ENCODE measurements at places on chromosomes 11 and 22.

- no peak for DNase-seq
These were observed 379.1 kb downstream of the MN1 start for GRCh38 chr22:27422442-27422841.

DNA sequence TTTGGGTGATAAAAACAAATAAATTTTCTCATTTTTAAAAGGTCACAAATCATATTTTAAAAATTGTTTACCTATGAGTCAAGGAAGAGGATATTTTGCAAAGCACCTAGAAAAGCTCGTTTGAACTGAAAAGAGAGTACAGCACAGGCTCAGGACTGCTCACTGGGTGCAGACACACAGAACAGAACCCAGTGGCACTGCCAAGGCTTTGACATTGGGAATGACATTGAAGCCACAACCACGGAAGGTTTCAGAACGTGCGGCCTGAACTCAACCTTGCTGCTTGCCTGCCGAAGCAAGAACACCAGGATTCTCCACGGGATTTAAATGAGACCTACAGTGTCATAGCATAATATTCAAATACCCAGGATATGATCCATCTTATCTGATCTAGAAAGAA lies 597.1 kb upstream of the B3GAT1 start:
- DNase-seq: no peak

GRCh38 chr22:46739094-46739870 lies 1.2 kb upstream of the CERK start:
- peak; percentile 80 for DNase-seq

GRCh38 chr11:3971756-3972404 lies 116.4 kb downstream of the STIM1 start:
- DNase-seq: peak; percentile 41

DNA sequence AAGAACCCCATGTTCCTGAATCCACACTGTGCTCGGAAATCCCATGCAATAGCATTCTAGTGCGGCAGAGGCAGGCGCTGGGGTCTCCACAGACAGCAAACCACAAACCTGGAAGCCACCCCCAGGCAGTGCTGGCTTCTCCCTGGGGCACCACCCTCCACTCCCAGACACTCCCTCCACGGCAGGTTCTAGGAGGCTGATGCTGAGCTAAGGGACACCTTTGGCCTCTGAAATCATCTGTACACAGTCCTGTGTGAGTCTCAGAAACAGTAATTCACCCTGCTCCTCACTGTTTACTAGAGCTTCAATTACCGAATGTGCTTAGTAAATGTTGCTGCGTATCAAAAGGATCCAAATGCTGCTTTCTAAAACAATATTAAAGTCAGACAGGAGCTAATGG lies 129.3 kb downstream of the EFCAB6 start:
- no peak for DNase-seq

GRCh38 chr22:32309585-32310251 lies 47.9 kb upstream of the RFPL3 start:
- no peak for DNase-seq

DNA sequence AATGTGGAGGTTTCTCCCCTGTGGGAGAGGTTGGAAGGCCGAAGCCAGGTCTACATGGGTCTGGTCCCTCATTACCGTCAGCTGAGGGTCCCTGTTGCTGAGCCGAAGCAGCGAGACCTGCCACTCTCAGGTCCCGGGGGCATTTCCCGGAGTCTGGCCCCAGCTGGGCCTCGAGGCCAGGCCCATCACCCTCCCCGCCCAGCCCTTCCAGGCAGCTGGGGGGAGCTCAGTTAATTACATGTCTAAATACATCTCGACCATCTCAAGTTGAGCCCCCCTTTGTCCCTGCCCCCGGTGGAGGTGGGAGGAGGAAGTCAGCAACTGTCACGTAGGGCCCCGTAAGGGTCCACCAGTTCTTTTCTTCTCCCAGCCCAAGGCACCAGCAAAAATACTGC lies 3.6 kb downstream of the CDKN1C start:
- DNase-seq: no peak

- DNase-seq: peak; percentile 68
These were observed 39.1 kb downstream of the PITPNB start for GRCh38 chr22:27879923-27880322.

GRCh38 chr11:19956228-19956627 lies 204.0 kb downstream of the DBX1 start:
- no peak for DNase-seq

GRCh38 chr11:66421492-66422205 lies 814 bp downstream of the NPAS4 start:
- peak; percentile 94 for DNase-seq

DNA sequence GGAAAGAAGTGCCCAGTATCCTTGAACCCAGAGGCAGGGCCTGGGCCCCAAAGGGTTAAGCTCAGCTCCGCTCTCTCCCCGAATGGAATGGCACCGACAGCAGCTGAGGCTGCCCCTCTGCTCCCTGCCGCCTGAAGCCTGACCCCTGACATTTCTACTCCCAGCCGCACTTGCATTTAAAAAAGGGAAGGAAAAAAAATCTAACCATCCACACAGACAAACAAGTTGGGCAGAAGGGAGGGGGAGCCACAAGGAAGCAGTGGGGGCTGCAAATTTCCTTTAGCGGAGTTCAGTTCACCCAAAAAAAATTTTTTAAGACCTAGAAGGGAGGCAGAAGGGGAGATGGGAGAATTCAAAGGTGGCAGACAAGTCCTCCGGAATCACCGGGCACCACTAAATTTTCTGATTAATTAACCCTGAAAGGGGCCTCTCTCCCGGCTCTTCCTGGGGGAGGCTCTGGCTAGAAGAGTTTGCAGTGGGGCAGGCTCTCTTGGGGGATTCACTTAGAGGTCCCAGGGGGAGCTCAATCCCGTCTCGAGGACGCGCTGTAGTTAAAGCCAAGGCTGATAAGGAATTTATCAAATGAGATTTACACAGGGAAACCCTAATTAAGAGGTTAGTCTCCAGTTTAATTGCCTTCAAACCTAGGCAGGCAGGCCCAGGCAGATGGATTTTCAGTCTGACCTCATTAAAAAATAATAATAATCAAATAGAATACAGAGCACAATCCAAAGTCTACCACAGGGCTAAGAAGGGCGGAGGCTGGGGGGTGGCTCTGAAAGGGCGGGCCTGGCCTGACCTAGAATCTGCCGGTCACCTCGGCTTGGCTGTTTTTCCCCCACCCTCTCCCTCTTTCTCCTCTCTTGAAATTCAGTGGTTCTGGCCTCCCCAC lies 25.6 kb downstream of the MN1 start:
- no peak for DNase-seq

DNA sequence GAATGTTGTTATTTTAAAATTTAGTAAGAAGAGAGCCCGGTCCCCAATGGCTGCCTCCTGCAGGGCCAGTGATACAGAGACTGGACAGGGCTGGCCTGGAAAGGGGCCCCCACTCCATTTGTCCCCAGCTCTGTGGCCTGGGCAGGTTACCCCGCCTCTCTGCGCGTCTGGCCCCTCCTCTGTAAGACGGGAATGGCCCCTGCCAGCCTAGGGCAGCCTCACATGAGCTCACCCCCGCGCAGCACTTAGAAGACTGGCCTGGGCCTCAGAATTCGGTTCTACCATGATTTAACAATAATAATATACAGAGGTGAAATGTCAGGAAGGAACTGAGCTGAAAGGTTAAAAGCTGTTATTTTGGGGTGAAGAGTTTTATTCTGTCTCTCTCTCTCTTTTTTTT lies 1.3 kb downstream of the APOBEC3G start:
- no peak for DNase-seq

- DNase-seq: peak; percentile 79
These were observed 39.0 kb downstream of the CTNND1 start for GRCh38 chr11:57800444-57801182.

DNA sequence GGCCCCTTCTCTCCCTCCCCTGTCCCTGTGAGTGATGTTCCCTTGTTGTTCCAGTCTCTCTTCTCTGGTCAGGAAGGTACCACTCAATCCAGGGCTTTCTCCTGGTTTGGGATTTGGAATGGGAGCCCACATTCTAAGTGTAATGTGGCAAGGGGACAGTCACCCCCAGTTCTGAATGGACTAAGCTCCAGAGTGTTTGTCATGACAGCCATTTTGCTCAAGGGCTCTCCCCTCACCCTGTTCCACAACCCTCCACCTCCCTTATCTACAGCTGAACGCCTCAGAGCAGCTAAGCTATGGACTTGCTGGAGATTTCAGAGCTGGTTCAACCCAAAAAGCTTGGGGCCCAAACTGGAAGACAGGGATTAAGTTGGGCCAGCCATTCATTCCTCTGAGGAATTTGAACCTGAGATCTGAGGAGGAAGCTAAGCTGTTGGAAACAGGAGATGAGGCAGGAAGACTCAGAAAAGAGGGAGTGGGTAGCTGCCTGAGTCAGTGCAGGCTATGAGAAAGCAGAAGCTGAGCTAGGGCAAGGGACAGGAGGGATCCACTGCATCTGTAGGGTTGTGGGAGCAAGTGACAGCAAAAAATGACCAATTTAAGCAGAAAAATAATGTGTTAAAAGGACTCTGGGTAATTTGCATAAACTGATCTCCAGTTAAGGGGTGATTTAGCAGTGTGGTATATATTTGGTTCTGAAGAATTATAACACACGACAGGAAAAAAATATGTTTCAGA lies 22.9 kb upstream of the FCHSD2 start:
- DNase-seq: no peak

DNA sequence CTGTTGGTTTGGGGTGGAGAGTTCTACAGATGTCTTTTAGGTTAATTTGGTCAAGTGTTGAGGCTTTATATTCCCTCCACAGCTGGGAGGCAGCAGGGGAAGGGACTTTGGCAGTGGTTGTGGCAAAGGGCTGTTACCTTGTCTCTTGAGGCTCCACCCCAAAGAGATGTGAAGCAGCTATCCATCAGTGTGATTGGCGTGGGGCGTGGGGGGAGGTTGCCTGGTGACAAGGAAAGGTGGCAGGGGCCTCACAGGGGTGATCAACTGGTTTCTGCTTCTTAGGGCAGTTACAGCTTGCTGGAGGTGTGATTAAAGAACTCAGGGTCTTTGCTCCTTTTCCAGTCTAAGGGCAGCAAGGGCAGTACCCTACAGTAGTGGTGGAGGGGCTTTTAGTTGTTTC lies 59.3 kb downstream of the FANCF start:
- DNase-seq: no peak

- DNase-seq: peak; percentile 38
These were observed 2.9 kb downstream of the SLC16A8 start for GRCh38 chr22:38080850-38081635.

- no peak for DNase-seq
These were observed 304.1 kb downstream of the TBC1D22A start for GRCh38 chr22:47066616-47066905.

- no peak for DNase-seq
These were observed 6.0 kb downstream of the KREMEN1 start for GRCh38 chr22:29078869-29079207.

DNA sequence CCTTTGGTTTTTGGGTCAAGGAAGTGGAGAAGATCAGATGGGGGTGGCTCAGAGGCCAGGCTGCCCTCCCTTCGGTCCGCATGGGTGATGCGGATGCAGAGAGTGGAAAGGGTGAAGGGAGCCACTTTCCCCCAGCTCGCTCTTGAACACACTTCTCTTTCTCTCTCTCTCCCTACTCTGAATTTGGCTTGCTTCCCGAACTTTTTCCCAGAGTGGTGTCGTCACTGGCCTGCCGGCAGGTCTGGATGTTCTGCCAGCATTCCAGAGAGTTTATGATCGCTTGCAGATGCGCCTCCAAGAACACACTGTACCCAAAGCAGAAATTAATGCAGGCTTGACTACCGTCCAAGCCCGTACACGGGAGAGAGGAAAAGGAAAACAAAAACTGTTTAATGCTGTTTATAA lies 103.2 kb downstream of the ZBTB16 start:
- peak; percentile 100 for DNase-seq

DNA sequence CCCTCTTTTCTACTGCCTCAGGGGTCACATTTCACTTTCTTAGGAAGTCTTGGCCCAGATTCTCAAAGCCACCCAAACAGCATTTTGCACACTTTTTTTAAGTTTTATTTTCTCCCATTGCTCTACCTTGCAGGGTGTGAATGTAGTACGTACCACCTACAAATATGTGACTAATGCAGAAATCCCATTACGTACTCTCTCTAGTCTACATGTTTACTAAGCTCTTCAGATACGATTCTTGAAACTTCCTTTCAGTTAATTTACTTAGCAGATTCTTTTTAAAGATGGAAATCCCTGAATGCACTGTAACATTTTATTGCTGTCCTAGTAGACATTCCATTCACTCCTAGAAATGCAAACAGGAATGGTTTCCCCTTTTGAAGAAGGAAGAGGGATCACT lies 61.3 kb downstream of the LRRC4C start:
- DNase-seq: no peak

DNA sequence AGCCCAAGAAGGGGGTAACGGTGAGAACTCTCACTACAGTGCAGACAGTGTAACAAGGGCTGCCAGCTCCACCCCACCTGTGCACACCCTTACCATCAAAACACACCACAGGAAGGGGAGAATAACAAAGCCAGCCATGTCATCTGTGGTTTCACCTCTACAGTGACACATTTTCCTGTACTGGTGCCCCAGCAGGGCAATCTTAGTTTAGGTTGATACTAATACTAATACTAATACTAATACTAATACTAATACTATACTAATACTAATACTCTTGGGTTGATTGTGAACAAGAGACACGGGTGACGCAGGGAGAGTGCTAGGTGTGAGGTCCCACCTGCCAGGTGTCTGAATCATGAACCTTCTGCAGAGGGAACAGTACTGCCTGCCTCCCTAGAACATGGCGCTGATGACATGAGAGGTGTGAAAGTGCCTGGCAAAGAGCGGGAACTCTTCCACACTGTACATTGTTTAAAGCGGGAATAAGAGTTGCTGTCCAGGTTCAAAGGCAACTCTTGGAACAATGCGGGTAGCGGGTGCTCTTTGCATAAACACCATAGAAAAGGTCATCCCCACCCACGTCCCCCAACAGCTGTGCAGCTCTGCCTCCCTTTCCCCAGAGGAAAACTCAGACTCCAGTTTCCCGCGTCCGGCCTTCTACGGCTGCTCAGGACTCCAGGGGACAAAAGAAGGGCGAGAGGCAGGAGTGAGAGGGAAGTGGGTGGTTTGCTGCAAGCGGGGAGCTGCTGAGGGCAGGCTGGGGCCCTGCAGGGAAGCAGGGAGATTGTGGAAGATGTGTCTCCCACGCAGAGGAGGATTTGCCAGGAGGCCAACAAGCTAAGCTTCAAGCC lies 25.0 kb upstream of the TMPRSS4 start:
- no peak for DNase-seq

GRCh38 chr11:27841023-27841422 lies 140.8 kb upstream of the BDNF start:
- no peak for DNase-seq

GRCh38 chr22:25172153-25172552 lies 27.5 kb upstream of the CRYBB3 start:
- DNase-seq: no peak

- DNase-seq: no peak
These were observed 26.3 kb downstream of the SLC1A2 start for GRCh38 chr11:35393098-35393497.

Measured in cardiac fibroblast (primary cell).